Thymus (tissue), 14 donors: ENCODE measurements at places on chromosomes 7 and 10.

DNA sequence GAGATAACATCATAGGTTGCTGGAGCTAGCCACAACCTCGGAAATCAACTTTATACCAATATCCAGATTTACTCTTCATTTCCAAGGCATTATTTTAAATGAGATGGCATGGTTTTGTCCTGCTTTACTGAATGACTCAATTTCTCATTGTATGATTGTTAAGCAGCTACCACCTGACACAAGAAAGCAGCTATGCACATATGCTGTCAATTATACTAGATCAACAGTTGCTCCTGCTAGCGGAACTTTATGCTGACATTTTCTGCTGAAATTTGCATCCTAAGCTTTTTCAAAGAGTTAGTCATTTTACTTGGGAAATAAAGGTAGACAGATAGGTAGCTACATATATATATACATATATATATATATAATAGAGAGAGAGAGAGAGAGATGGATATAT, 8.9 kb upstream of the CH25H start:
- DNase-seq: no peak

DNA sequence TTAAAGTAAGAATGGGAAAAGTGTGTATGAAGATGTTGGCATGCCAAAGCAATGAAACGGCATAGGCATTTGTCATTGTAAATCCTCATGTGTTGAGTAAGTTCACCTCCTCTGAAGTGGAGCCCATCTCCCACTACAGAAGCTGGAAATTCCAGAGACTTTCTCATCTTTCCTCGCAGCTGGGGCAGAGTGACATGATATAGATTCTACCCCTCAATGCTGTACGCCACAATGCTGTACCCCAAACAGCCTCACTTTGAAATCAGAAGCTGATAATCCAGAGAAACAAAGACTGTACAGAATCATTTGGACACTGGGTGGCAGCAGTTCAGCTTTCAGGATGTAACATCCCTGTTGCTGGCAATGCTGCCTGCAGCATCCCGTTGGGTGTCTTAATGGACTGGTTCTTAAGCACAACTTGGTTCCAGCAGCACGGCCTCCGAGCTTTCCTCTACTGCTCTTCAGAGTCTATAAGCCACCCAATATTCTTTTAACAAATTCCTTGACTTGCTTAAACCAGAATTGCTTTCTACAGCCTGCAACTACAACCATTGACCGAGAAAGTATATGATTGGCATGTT, 18.8 kb downstream of the ZC3HAV1L start:
- peak; percentile 57 for DNase-seq

GRCh38 chr10:52452600-52453493, 138.8 kb downstream of the DKK1 start:
- no peak for DNase-seq

GRCh38 chr7:115980159-115980558, 50.4 kb downstream of the TFEC start:
- DNase-seq: no peak

DNA sequence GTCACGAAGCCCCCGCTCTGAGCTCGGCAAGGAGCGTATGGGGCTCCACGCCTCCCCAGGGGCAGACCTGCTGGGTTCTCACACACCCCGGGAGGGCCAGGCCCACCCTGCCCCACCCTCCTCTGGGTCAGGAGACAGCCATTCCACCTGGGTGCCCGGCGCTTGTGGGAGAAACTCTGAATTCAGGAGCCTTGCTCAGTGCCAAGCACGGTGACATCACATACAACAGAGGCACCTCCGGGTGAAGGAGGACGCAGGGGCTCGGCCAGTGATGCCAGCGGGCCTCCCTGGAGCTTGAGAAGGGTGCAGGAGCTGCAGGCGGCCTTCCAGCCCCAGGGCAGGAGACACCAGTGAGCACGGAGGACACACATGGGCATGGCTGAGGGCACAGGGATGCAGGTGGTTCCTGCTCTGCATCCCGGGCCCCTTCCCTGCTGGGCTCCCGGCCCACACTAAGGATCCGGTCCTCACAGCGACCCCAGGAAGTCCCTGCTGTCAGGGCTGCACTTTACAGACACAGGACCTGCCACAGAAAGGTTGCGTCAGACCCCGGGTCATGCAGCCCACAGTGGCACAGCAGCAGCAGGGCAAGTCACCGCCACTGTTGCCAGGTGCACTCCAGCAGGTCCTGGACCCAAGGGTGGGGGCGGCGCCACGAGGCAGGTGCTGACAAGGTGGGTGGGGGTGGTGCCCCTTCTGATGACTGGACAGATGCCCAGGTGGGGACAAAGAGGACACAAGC, 108.0 kb downstream of the MAD1L1 start:
- DNase-seq: no peak

- no peak for DNase-seq
Observed at GRCh38 chr7:157009170-157009777, 1.2 kb downstream of the MNX1 start.

- no peak for DNase-seq
Observed at GRCh38 chr7:85104432-85105205, 82.2 kb downstream of the SEMA3D start.

- no peak for DNase-seq
Observed at GRCh38 chr10:662223-662605, 27.3 kb downstream of the DIP2C start.

DNA sequence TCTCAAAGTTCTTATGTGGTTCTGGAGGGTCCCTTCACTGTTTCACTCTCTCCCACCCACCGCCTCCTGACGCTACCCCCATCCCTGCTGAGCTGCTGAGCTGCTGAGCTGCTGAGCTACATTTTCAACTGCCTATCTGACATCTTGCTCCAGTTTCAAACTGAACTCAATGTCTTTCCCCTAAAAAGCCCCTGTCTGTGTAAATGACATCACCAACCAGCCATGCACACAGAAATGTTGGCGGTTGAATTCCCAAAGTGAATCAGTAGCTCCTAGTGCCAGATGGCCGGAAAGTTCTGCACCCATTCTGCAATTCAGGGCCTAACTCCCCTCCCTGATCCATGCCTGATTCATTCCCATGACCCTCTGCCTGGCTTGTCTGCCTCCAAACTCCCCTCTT, 71.2 kb downstream of the WNT2 start:
- no peak for DNase-seq

DNA sequence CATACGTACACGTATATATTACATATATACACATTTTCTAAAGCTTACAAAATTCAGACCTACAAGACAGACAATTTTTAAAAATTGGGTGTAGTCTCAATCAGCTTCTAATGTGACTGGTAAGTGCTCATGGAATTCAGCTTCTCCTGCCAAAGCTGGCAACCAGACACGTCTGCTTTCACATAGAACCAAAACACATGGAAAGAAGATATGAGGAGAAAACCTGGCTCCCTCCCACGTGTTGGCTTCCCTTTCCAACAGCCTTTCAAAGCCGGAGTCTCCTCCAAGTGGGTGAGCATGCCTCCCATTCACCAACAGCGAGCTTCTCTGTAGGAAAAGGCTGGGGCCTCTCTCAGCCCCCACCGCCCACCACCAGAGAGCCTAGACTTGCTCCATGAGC, 33.4 kb downstream of the CDCA7L start:
- DNase-seq: no peak

GRCh38 chr10:128059982-128060293, 66.3 kb downstream of the MKI67 start:
- no peak for DNase-seq

- no peak for DNase-seq
Observed at GRCh38 chr10:68271196-68271882, 39.4 kb upstream of the ATOH7 start.

DNA sequence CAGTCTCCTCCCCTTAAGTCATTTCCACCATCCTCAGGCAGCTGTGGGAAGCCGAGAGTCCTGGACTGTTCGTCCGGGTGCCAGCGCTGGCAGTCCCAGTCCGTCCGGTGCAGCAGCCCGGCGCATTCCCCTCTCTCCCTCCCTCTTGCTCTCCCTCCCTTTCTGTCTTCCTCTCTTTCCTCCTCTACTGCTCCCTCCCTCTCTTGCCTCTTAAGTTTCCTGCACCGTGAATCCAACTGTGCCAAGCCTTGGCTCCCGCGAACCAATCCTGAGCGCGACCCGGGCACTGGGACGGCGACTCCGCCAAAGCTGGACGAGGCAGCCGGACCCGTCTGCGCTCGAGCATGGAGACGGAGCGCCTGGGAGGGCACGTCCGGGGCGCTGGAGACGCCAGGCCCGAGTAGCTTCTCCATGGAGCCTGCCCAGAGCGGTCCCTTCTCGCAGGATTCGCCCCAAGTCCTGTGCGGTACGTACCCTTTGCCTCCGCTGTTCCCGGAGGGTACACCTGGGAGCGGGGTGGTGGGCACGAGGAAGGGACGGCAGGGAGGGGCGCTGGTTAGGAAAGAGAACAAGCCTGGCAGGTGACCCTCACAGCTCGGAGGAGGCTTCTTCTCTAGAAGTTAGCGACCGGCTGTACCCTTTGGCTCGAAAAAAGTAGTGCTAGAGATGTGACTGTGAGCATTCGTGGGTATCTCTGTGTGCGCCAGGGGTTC, 1.0 kb downstream of the NXPH1 start:
- no peak for DNase-seq

DNA sequence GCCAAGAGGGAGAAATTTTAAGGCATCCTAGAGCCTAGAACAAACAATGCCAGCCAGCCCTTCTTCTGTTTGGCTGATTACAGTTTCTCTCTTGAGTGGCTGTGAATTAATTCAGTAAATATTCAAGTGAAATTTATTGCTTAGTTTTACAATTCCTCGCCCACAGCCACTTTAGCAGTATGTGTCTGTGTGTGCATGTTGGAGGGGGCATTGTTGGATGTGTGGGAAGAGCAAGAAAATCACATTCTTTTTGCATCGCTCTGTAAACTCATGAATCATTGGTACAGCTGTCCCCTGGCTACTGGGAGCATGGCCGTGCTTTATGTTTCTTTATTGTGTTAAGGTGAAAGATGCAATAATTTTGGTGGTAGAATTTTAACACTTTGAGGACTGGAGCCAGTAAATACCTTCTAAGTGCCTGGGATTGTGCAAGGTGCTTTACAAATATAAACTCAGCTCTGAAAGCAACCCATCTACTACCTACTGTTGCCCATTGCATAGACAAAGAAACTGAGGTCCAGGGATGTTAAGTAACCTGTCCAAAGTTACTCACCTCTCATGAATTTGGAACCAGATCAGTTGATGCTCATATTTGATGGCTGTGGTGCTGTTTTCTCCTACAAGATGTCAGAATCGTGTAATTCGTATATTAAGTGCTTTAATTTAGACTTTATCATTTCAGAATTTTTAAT, 89.9 kb upstream of the BTBD16 start:
- DNase-seq: no peak

GRCh38 chr7:138554674-138555073, 94.6 kb downstream of the TRIM24 start:
- no peak for DNase-seq

GRCh38 chr10:75074711-75075445, 36.6 kb upstream of the SAMD8 start:
- no peak for DNase-seq

- DNase-seq: peak; percentile 84
Observed at GRCh38 chr10:11178606-11179515, 161.2 kb downstream of the CELF2 start.

- no peak for DNase-seq
Observed at GRCh38 chr10:74300666-74301065, 149.6 kb downstream of the ADK start.

DNA sequence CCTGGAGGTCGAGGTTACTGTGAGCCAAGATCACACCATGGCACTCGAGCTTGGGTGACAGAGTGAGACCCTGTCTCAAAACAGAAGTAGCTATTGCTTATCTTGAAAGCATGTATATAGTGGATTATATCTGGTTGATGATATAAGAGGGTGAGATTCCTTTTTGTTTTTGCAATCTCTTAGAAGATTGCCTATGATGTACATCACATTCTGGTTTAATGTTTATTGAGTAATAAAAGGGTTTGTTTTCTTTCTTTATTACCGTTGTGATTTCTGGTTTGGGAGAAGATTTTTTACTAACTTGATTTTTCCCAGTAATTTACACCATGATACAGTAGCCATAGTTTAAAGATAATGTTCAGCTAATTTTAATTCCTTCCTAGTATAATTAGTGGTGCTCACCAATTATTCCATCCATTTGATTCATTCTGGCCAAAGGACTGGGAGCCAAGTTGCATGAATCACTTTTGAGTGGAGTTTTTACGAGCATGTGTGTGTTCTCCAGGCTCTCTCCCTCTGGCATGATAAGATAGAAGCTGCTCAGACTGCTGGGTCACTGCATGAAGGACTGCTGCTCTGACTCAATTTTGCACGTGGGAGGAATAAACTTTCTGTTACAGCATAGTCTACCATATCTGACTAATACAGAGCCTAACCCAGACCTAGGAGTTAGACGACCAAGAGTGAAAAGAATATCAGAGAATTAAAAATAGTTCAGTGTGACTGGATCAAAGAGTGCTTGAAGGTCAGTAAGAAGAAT, 13.5 kb upstream of the TSPAN13 start:
- no peak for DNase-seq

- DNase-seq: no peak
Observed at GRCh38 chr7:33813331-33813730, 92.0 kb upstream of the BMPER start.

DNA sequence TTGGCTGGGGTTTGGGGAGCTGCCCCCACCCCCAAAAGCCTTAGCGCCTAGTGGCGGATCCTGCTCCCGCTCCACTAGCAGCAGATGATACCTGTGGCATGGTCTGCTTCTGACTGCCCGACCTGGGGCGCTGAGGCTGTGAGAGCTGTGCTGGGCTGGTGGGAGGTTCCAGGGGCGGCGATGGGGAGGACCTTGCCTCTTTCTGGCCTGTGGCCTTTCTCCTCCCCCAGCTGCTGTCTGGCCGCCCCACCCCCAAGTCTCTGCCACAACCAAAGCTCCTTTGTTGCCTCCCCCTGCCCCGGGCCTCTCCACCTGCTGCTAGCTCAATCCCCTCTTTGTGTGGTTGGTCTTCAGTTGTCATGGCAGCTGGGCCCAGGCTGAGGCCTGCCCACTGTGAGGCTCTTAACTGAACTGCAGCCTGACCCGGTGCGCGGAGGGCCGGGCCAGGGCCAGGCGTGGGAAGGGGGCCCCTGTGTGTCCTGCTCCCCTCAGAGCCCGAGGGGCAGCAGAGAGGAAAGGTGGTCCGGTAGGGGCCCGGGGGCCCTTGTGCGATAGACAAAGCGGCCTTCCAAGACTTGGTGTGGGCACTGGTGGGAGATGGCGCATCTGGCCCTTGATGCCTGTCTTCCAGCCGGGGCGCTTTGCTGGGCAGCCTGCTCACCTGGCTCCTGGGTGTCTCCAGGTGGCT, 4.7 kb downstream of the ZNF775 start:
- no peak for DNase-seq

DNA sequence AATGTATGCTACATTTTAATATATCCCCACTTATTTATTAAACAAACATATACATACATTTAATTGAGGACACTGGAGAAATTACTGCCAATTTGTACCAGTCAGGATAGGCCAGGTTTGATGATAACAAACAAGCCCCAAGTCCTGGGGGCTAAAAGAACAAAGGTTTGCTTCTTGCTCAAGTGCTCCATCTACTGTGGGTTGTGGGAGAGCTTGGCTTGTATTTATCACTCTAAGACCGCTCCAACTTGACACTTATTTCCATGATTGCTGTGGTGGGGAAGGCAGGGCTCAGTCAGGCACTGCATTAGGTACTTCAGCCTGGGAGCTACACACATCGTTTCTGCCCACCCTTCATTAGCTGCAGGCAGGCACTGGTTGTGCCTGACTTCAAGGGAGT, 136.6 kb upstream of the ZNF32 start:
- DNase-seq: peak; percentile 22
